ACHN (cell line): ENCODE measurements at places on chromosomes 12 and 14.
A peak's percentile ranks its signal among the peaks of the same experiment; 100 is the strongest.

GRCh38 chr14:68979021-68979721, at the start of gene ACTN1:
Gene ACTN1 (minus strand): TSS chr14:68979302. CDS start chr14:68979056, 246 bp downstream.
- peak; percentile 95 for DNase-seq

GRCh38 chr12:93758801-93759373, 81.7 kb downstream of the CRADD start:
- DNase-seq: no peak

DNA sequence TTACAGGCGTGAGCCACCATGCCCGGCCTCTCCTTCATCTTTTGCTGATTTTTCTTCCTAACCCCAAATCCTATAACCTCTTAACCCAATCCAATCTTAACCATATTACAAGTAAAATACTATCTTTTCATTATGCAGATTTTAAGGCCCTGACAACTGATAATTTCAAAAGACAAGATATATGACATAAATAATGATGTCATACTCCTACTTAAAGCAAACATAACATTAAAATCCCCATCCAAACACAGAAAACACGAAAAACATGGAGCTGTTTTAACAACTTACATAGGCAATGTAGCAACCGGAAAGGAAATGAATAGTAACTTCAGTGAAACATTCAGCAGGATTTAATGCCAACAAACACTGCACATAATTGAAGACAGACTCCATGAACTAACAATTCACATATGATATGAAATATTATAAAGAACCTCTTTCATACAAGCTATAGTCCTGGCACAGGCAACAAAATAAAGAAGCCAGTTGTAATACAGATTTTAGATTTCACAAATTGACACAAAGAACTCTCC, 21.5 kb downstream of the USP44 start:
- no peak for DNase-seq

DNA sequence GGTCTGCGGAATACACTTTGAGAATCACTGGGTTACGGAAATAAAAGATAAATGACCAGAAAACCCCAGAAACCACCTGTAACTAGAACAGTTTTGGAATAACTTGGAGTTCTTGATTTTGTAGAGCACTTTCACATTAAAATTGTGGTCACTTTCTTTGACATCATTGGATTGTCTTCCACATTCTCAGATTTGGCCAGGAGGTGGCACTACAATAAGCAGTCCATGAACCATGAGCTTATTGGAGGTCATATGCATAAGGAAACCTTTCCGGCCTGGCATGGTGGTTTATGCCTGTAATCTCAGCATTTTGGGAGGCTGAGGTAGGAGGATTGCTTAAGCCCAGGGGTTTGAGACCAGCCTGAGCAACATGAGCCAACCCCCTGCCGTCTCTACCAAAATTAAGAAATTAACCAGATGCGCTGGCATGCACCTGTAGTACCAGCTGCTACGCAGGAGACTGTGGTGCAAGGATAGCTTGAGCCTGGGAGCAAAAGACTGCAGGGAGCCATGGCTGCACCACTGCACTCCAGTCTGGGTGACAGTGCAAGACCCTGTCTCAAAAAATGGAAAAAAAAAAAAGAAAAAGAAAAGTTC, 107.7 kb upstream of the CAND1 start:
- DNase-seq: peak; percentile 65

DNA sequence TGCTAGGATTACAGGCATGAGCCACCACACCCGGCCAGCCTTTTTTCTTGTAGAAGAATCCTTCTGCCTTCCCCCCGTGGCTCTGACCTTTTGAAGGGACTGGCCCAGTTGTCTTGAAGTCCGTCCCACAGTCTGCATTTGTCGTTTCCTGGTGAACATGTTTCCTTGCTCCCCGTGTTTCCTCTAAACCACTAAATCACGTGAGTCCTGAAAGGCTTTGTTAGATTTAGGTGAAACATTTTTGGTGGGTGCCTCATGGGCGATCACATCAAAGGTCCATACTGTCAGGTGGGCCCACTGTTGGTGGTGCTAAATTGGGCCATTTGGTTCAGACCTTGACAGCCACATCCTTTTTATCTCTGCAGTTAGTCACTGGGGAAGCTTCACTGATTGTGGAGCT, 26.3 kb downstream of the MLXIP start:
- no peak for DNase-seq

DNA sequence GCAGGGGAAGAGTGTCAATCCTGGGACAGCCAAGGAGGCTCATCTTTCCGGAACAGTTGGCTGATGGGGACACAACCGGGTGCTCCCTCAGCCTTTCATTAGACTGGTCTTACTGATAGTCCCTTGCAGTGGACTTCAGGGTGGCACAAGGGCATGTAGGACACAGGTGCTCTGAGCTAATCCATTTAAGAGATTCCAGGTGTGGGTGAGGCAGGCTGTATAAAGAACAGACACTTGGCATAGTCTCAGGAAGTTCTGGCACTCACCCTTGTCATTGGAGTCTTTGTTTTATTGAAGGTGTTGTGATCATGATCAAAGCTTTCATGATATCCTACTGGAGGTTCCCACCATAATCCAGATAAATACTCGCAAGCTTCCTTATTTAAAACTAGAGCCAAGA, 341.6 kb downstream of the EMP1 start:
- DNase-seq: no peak
